M059J (cell line): ENCODE measurements at places on chromosomes 16 and 17.
A peak's percentile ranks its signal among the peaks of the same experiment; 100 is the strongest.

- no peak for DNase-seq
Measured at GRCh38 chr16:68128577-68129305, 43.6 kb downstream of the NFATC3 start.

DNA sequence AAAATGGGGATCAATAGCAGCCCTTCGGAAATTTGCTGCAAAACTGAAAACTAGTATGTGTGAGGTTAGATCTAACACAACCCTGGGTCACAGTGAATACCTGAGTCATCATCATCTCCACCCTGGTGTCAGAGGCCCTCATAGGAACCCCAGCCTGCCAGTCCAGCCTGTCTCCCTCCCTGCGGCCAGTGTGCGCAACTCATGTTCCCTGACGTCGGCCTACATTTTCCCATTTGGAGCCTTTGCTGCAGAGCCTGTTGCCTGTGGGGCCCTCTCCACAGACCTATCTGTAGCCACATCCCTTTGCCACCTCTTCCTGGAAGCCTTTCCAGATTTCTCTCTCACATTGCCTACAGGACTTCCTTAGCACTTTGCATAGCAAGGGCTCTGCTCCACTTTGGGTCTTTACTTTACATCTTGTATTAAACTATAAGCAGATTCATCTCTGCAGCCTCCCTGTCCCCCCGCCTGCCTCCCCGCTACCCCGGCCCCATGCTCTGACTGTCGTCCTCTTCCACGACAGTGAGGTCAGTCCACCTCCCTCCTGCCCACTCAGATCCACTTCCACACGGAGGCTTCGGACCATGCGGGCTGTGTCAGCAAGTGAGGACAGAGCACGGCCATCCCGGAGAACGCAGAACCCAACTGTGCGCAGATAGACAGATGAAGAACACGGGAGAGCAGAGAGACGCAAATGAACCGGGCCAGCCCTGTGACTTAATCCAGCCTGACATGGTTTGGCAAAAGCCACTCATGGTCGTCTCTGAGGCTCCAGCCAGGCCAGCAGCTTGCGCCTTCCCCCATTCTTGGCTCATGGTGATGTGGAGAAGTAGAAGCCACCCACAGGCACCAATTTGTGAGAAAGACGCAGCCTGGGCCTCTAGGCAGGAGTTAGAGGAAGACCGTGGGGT lies 31.0 kb downstream of the NGFR start:
- no peak for DNase-seq

GRCh38 chr16:25037221-25037620 lies 22.1 kb upstream of the ARHGAP17 start:
- DNase-seq, result no peak

- DNase-seq, result no peak
Measured at GRCh38 chr16:57084996-57085395, 7.4 kb upstream of the CPNE2 start.

DNA sequence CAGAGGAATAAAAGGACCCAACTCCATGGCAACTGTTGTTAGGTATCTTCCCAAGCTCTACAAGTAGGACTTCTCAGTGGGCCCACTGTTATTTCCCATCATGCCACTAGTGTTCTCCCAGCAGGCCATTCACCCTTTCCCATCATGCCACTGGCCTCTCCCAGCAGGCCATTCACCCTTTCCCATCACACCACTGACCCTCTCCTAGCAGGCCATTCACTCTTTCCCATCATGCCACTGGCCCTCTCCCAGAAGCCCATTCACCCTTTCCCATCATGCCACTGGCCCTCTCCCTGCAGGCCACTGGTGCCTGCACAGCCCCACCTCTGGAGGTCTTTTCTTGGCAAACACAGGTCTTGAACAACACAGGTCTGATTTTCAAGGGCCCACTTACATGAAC lies 36.3 kb downstream of the IFT140 start:
- no peak for DNase-seq

GRCh38 chr17:1229349-1229899 lies 40.8 kb upstream of the BHLHA9 start:
- DNase-seq, result no peak

DNA sequence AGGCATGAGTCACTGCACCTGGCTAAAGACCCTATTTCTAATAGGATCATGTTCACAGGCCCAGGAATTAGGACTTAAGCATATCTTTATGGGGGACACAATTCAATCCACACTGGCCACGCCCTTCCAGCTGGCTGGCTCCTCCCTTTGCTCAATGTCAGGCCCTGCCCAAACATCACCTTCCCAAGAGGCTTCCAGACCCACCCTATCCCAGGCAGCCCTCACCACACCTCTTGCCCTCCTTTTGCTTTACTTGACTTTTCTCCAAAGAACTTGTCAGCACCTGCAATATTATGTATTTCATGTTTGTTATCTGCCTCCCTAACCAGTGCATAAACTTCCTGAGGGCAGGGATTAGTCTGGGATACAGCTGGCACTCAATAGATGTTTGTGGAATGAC lies 109.6 kb upstream of the CDH5 start:
- no peak for DNase-seq

DNA sequence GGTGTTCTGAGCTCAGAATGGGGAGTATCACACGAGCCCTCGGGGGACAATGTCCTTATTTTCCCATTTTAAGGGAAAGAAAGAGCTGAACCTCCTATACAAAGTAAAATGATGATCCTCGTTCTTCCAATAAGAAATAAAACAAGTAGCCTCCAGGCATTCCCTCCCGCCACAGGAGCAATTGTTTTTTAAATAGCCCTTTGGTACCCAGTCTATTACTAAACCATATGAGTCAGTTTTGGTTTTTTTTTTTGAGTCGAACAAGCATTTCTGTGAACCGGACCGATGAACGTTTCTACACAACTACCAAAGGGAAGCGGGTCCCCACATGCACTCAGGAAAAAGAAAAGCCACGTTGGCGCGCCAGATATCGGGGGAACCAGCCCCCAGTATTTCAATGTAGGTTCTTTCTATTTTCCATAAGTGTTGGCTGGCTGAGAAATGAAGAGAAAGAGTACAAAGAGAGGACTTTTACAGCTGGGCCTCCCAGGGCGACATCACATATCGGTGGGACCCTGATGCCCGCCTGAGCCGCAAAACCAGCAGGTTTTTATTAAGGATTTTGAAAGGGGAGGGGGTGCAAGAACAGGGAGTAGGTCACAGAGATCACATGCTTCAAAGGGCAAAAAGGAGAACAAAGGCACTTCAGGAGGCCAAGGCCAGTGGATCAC lies 3.8 kb upstream of the DCXR start:
- peak; percentile 56 for DNase-seq

DNA sequence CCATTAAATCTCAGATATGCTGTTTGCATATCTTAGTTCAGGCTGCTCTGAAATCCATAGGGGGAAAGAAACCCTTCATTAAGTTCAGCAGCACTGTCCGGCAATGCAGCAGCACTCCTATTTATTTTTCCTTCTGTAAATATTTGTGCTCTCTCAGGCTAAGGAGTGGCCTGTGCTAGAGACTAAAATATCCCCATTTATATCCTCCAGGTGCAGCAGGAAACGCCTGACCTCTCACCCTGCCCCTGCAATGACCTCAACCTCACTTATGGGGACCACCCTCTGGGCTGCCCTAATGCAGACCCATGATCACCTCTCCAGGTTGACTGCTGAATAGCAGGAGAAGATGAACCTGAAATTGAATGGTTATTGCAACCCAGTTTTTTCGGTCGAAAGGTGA lies 165.0 kb upstream of the ELAC2 start:
- no peak for DNase-seq

- DNase-seq, result no peak
Measured at GRCh38 chr17:79064026-79064425, 10.6 kb upstream of the ENGASE start.

- DNase-seq, result no peak
Measured at GRCh38 chr17:76017481-76018339, 9.4 kb downstream of the EVPL start.

- DNase-seq, result no peak
Measured at GRCh38 chr16:50389900-50390299, 21.1 kb upstream of the BRD7 start.

DNA sequence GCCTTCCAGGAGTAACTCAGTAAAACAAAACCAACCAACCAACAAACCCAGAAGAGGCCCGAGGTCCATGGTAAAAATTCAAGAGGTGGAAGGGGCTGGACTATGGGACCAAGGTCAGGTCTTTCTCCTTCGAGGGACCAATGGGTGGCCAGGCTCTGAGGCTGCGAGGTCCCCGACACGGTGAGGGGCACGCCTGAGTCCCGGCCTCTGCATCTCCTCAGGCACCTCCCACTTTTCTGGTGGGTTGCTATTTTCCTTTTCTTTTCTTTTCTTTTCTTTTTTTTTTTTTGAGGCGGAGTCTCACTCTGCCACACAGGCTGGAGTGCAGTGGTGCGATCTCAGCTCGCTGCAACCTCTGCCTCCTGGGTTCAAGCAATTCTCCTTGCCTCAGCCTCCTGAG lies 18.0 kb downstream of the CD7 start:
- DNase-seq, result no peak

DNA sequence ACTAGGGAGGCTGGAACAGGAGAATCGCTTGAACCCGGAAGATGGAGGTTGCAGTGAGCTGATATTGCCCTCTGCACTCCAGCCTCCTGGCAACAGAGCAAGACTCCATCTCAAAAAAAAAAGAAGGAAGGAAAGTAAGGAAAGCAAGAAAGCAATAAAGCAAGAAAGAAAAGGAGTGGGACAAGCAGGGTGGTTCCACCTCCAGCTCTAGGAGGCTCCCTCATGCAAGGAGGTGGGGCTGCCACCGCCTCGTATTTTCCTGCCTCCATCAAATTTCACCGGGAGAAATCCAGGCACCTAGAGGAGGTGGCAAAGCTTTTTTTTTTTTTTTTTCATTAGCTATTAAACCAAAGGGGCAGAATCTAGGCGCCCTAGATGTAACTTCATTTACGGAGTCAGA lies 1.0 kb downstream of the CYB561 start:
- DNase-seq, result no peak

DNA sequence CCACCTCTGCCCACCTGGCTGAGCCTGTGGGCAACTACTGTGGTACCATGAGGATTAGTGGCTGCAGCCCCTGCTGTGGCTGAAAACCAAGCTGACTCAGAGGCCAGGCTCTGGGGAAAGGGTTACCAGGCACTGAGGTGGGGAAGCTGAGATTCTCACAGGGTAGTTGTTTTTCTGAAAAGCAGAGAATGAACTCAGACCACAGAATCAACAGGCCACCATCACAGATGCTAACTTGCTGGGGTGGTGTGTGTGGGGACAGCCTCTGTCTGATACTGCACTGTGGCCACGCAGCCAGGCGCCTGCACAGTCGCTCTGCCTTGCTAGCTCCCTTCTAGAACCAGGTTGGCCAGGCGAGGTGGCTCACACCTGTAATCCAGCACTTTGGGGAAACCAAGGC lies 28.8 kb downstream of the NPLOC4 start:
- DNase-seq, result no peak

- no peak for DNase-seq
Measured at GRCh38 chr17:18250259-18250658, 8.3 kb downstream of the FLII start.

GRCh38 chr17:63378411-63379375 lies 67.4 kb downstream of the CYB561 start:
- no peak for DNase-seq

- no peak for DNase-seq
Measured at GRCh38 chr17:57115916-57116315, 30.9 kb downstream of the AKAP1 start.

DNA sequence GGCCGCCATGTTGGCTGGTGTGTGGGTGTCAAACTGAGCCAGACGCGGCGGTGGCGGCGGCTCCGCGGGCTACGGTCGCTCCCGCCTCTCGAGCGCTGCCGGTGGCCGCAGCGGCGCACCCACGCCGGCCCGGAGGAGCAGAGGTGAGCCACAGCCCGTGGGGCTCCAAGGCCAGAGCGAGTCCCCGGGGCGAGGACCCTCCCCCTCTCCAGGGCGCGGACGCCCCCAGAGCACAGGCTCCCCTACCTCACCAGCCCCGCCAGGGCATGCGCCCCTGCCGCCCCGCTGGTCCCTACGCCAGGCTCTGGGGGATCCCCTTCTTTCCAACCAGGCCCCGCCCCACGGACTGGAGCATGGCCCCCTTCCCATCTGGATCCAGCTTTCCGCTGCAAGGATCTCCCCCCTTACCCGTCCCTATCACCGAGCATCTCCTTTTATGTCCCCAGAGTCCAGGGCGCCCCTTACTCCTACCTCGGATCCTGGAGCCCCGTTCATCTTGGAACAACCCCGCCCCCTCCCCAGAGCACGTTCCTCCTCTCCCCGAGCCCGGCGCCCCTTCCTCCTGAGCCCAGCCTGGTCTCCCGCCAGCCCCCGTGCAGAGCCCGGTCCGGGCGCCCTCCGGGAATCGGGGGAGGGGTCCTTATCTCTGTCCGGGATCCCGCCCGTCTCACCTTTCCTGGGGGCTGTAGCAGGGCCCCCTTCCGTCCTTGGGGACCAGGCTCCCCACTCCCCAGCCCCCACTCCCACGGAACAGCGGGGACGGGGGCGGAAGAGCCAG lies 412 bp downstream of the EPN2 start:
- DNase-seq, result peak; percentile 28

DNA sequence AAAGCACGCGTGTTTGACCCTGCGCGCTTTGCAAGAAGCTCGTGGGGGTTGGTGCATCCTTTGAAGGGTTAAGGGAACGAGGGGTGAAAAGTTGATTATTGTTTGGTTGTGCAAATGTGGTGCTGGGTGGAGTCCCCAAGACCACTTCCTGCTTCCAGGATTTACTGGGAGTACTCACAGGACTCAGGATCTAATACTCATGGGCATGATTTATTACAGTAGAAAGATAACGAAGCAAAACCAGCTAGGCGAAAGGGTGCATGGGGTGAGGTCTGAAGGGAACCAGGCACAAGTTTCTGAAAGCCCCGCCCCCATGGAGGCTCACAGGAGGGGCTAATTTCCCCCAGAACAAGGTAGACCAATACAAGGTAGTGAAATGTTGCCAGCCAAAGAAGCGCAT lies 58.8 kb downstream of the RPTOR start:
- no peak for DNase-seq

- DNase-seq, result no peak
Measured at GRCh38 chr16:19935694-19936093, 51.0 kb upstream of the GPRC5B start.

DNA sequence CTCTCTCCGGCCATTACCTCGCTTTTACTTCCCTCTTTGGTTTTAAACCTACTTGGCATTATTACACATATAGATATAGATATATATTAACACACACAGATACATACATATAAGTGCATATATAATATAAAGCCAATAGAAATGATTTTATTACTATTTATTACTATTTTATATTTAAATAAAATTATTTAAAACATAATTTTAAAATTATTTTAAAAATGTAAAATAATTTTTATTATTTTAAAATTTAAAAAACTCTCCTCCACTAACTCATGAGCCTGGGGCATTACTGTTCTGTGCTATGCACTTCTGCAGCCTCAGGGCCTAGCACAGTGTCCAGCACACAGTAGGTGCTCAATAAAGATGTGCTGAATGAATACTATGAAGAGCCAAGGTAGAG lies 200.9 kb downstream of the SLC39A11 start:
- DNase-seq, result no peak
